ENCODE measurements at places on chromosomes 11 and 22.

DNA sequence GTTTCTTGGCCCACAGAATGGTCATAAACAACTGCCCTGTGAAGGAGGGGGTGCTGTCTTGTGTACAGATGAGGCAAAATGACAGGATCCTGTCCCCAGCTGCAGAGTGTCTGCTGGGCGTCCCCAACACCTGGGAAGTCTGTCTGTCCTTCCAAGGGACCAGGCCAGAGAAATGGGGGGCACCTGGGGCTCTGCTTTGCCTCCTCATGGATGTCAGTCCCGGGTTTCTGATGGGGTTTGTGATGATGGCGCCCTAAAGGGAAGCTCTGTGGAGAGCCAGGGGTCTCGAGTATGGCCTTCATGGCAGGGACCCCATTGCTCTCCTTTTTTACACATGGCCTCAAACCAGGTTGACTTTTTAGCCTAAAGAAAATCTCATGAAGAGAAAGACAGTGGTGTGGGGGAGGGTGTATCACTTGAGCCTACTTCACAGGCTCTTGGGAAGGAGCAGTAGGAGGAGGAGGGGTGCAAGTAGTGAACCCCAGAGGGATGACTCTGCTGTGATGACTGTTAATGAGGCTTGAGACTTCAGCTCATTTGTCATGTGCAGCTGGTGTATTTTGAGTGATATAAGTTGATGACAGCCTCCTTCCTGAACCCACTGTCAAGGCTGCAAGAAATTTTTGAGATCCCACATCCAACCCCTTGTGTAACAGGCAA is 40.6 kb upstream of the TUB start:
- H3K36me3 ChIP-seq, result no peaks in the 10 kb centered on the region
- no peak overlapping the region for H3K27ac ChIP-seq
- no peak for DNase-seq
- peaks cover 11% of the 10 kb centered on the region for H3K27me3 ChIP-seq
- H3K4me1 ChIP-seq, result no peaks in the 10 kb centered on the region

GRCh38 chr22:47039356-47039755 is 276.9 kb downstream of the TBC1D22A start:
- H3K27me3 ChIP-seq, result no peaks in the 10 kb centered on the region
- no peak overlapping the region for H3K4me3 ChIP-seq
- H3K36me3 ChIP-seq, result no peaks in the 10 kb centered on the region
- DNase-seq, result no peak
- H3K27ac ChIP-seq, result no peak overlapping the region

GRCh38 chr11:74288161-74288560 is 23.3 kb downstream of the P4HA3 start:
- no peak overlapping the region for H3K4me3 ChIP-seq
- H3K27ac ChIP-seq, result no peak overlapping the region
- no peak for DNase-seq
- no peaks in the 10 kb centered on the region for H3K4me1 ChIP-seq

GRCh38 chr22:34225278-34225677 is 305.0 kb upstream of the LARGE1 start:
- H3K27me3 ChIP-seq, result peaks cover 2% of the 10 kb centered on the region
- DNase-seq, result no peak
- no peaks in the 10 kb centered on the region for H3K36me3 ChIP-seq
- no peak overlapping the region for H3K4me3 ChIP-seq
- H3K4me1 ChIP-seq, result no peaks in the 10 kb centered on the region

- H3K27ac ChIP-seq, result no peak overlapping the region
- peaks cover 4% of the 10 kb centered on the region for H3K36me3 ChIP-seq
- peaks cover 36% of the 10 kb centered on the region for H3K27me3 ChIP-seq
- DNase-seq, result no peak
- H3K4me1 ChIP-seq, result no peaks in the 10 kb centered on the region
- peak overlapping the region; percentile 52 for H3K4me3 ChIP-seq
Measured at GRCh38 chr22:50600967-50601668, 525 bp downstream of the MAPK8IP2 start.

DNA sequence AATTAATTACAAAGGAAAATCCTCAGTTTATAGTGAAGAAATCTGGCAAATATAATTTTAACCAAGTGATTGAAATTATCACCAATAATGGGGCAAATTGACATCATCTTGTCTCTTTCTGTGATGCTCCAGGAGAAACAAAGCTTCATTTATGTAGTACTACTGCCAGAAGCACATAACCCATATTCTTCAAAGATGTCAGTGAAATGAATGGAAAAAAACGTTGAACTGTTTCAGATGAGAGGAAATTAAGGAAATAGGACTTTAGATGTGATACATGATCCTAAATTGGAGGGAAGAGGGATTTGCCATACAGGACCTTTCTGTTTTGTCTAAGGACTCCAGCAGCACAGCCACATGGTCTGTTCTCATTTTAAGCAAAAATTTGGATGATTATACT is 57.6 kb downstream of the PPP6R3 start:
- H3K36me3 ChIP-seq, result peaks cover 45% of the 10 kb centered on the region
- H3K27ac ChIP-seq, result no peak overlapping the region
- no peaks in the 10 kb centered on the region for H3K27me3 ChIP-seq
- H3K4me3 ChIP-seq, result no peak overlapping the region

All from activated T-helper 1 cell treated with anti-CD3 and anti-CD28 coated beads, Interleukin-12 subunit alpha, Interleukin-12 subunit beta, Interleukin-2, Interleukin-4 antibody, amounts not matched to agents 30 ng/mL and 10 ng/mL and 1 ng/mL, durations not matched to agents 14 hours and 24 hours and 36 hours (primary cell).